HS-5 (cell line): ENCODE measurements at places on chromosomes 6 and 20.

GRCh38 chr6:32522302-32523047 lies 7.6 kb downstream of the HLA-DRB5 start:
- DNase-seq: no peak

GRCh38 chr6:116536216-116536621 lies 9.3 kb downstream of the TRAPPC3L start:
- no peak for DNase-seq

GRCh38 chr6:16944596-16944995 lies 157.3 kb upstream of the STMND1 start:
- no peak for DNase-seq

DNA sequence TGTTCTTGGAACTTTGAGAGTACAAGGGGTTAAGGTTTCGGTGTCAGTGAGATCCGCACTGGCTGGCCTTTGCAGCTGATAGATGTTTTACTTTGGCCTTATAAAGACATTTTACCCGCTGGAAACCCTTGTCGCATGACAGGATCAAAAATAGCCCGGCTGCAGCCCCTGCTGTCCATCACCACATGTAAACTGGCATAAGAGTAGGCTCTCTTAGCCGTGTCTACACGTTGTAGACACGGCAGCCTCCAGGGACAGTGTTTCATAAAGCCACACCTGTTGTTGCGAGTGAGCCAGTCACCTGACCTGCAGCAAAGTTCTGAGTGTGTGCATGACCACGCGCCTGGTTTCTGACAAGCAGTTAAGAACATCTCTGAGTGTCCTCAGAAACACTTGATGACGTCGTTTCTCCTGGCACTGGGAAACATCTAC lies 8.5 kb downstream of the RBM24 start:
- no peak for DNase-seq

DNA sequence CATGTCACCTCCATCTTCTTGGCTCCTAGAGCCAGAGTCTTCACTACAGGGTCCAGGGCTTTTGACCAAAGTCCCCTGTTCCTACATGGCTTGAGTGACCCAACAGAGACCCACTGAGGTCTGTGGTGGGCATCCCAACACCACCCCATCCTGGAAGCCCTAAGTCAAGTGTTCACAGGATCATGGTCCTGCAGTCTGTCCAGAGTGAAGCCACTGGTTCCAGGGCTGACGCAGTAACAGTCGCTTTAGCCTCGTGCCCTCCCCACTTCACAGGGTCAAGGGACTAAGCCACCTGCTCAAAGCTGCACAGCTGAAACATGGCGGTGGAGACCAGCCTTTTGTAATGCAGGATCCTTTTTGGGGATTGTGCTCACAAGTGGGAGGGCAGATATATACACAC lies 133.9 kb downstream of the JPH2 start:
- DNase-seq: no peak

DNA sequence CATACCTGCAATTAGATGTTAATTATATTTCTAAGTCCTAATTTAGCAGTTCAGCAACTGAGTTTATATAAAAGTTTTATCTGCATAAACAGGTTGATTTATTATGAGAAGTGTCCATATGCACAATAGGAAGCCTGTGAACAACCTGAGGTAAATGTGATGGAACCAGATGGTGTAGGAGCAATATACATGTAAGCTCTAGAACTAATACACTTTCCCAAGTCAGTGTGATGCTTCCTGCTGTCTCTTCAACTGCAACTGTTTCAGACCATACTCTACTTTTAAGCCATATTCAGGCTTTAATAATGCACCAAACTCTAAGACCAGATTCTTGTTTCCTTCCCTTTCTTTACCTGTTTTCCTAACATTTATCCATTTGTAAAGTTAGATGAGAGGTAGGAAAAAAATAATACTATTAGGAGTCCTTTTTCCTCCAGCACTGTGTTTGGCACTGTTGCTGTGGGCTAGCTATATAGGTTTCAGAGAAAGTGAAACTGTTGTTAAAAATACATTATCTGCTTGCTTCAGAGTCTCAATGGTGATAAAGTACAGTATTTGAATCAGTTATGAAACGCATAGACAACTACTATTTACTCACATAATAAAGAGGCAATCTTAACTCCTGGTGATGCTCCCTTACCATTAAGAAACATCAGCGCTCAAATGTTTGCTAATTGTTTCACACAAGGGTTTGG lies 1009.3 kb downstream of the GRIK2 start:
- DNase-seq: no peak

DNA sequence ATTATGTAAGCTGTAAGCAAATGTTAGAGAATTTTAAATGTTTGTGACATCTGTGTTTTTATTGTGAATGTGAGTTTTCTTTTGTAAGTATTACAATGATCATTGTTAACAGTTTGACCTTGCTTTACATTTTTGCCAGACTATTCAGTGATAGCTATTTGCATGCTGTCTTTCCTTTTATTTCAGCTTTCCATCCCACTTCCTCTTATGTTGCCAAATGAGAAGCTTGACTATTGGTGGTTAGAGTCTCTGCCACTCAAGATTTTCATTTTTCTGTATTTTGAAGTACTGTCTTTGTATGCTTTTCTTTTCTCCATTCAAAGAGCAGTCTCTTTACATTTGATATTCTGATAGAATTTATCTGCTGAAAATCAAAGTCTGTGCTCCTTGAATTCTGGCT lies 104.1 kb downstream of the PRIM2 start:
- DNase-seq: no peak

- DNase-seq: no peak
These were observed 29.0 kb downstream of the CEBPB start for GRCh38 chr20:50219600-50219999.

- DNase-seq: no peak
These were observed 314.6 kb downstream of the THBS2 start for GRCh38 chr6:168939041-168939440.
